ENCODE measurements at places on chromosomes 5 and 9. TPM values are rescaled to one million over a fixed set of nuclear protein-coding genes. Genes with fewer than 3 reads are reported as not detected.

DNA sequence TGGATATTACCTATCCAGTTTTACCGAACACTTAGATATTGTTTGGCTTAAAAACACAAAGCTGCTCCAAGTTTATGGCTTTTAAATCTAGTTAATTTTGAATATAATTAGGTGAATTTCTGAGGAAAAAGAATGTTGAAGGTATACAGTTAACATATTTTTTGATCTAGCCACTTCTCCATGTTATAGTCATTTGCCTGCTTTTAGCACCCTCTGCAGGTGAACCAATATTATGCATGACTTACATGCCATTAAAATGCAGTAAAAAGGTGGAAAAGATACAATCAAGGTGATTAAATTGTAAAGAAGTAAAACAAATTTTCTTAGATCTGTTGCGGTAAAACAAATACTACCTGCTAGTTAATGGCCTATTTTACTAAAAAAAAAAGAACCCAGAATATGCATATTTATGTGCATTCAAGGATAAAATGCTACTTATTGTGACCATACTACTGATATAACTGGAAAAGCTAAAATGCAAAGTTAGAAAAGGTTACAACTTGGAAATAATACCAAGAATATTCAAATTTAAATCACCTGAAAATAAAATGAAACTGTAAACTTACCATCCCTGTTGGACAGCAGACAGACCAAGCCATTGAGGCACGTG, 132.1 kb downstream of the AP3B1 start:
- DNase-seq, result no peak

- no peak for DNase-seq
Measured at GRCh38 chr9:94014066-94014654, 59.0 kb upstream of the BARX1 start.

- no peak for DNase-seq
Measured at GRCh38 chr5:146101646-146102045, 3.7 kb downstream of the PLAC8L1 start.

GRCh38 chr5:138912093-138912492, 37.0 kb upstream of the LRRTM2 start:
- DNase-seq, result no peak

- no peak for DNase-seq
Measured at GRCh38 chr9:100725371-100725770, 147.5 kb downstream of the CAVIN4 start.

- DNase-seq, result peak; percentile 86
Measured at GRCh38 chr5:132103332-132103951, 29.9 kb downstream of the CSF2 start.

The DNAJC21 gene
- total RNA-seq, result 54.8 TPM

GRCh38 chr5:4095918-4096630, 500.4 kb downstream of the IRX1 start:
- peak; percentile 47 for DNase-seq

DNA sequence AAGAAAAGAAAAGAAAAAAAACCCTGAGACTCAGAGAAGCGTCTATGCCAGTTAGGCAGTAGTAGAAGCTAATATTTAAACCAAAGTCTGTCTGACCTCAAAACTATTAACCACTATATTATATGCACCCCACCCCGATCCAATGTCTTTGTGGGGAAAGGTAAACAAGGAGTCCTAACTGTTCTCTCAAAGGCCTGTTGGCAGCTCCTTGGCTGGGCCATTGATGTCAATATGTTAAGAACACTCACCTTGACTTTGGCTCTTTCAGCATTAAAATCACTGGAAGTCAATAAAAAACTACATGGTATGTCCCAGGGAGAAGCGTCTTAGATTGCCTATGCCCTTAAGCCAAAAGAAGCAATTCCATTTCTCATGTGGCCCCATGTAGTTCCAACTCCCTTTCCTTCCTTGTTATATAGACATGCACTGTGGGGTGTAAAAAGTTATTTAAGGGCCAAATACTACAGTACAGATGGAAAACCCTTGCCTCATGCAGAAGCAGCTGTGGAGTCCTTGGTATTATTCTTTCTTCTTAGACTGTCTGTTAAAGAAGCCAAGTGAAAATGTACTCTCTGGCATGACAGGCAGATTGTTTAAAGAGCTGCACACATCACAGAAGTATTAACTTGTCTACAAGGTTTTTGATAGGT, 308.6 kb upstream of the RPS23 start:
- no peak for DNase-seq

The PDGFRB gene
- total RNA-seq, result 47.8 TPM

DNA sequence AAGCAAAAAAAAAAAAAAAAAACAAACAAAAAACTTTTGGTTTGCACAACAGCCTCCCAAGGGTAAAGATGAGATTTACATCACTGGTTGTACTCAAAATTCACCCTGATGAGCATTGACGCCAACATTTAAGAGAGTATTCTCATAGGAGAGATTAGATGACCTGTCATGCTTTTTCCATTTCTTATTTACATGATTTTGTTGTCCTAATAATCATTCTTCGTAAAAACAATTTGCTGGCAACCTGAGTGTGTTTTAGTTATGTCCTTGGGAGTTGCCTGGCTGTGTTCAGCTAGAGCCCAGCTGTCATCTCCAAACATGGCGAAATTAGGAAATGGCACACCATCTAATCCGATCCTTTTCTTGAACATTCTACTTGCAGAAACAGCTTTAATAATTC, 186.4 kb upstream of the MRPS30 start:
- no peak for DNase-seq

- no peak for DNase-seq
Measured at GRCh38 chr9:76357555-76357954, 36.7 kb downstream of the RFK start.

GRCh38 chr5:9337928-9338595, 207.8 kb downstream of the SEMA5A start:
- no peak for DNase-seq

GRCh38 chr5:115333164-115333563, 36.7 kb upstream of the CCDC112 start:
- no peak for DNase-seq

The FAM219A gene
- 19.7 TPM for total RNA-seq

The CCL28 gene
- total RNA-seq, result 0.55 TPM
